ENCODE measurements at places on chromosomes 1 and 21. TPM values are rescaled to one million over a fixed set of nuclear protein-coding genes. Genes with fewer than 3 reads are reported as not detected.

- H3K4me3 ChIP-seq, result no peak overlapping the region
- no peaks in the 10 kb centered on the region for H3K27me3 ChIP-seq
- DNase-seq, result no peak
- no peaks in the 10 kb centered on the region for H3K36me3 ChIP-seq
- H3K27ac ChIP-seq, result no peak overlapping the region
These were observed 24.8 kb downstream of the CD101 start for GRCh38 chr1:117026361-117026760.

- H3K4me3 ChIP-seq, result no peak overlapping the region
- H3K36me3 ChIP-seq, result no peaks in the 10 kb centered on the region
- DNase-seq, result no peak
- H3K4me1 ChIP-seq, result no peaks in the 10 kb centered on the region
- no peak overlapping the region for H3K27ac ChIP-seq
These were observed 199.8 kb downstream of the USH2A start for GRCh38 chr1:216223486-216223885.

GRCh38 chr1:111571239-111571638 lies 48.4 kb upstream of the RAP1A start:
- H3K36me3 ChIP-seq, result no peaks in the 10 kb centered on the region
- no peak overlapping the region for H3K27ac ChIP-seq
- H3K4me1 ChIP-seq, result peaks cover 6% of the 10 kb centered on the region
- no peak for DNase-seq

Gene FCRLB
- 1.2 TPM for total RNA-seq

DNA sequence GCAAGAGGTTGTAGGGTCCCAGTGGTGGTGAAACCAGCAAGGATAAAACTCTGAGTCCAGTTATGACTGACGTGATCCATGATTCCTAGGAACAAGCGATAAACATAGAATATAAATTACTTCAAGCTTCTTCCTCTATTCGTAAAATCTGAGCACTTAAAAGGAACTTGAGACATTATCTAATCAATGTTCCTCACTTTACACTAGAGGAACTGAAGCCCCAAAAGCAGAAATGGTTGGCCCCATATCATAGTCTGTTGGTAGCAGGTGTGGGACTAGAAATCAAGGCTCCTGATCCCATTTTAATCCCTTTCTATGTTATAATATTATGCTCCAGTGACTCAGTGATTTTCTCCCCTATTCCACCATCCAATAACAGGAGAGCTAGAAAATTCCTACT lies 21.9 kb upstream of the MNDA start:
- H3K27ac ChIP-seq, result no peak overlapping the region
- no peaks in the 10 kb centered on the region for H3K27me3 ChIP-seq
- H3K36me3 ChIP-seq, result no peaks in the 10 kb centered on the region
- no peak overlapping the region for H3K4me3 ChIP-seq
- H3K4me1 ChIP-seq, result no peaks in the 10 kb centered on the region

- no peaks in the 10 kb centered on the region for H3K27me3 ChIP-seq
- peaks cover 67% of the 10 kb centered on the region for H3K4me1 ChIP-seq
- peak; percentile 93 for DNase-seq
- H3K4me3 ChIP-seq, result no peak overlapping the region
- peak overlapping the region; percentile 34 for H3K27ac ChIP-seq
- H3K36me3 ChIP-seq, result no peaks in the 10 kb centered on the region
These were observed 30.9 kb downstream of the SNAP47 start for GRCh38 chr1:227766015-227766634.

Gene PTPN14
- total RNA-seq, result 0.20 TPM

Gene KLHL21
- total RNA-seq, result 80.6 TPM

DNA sequence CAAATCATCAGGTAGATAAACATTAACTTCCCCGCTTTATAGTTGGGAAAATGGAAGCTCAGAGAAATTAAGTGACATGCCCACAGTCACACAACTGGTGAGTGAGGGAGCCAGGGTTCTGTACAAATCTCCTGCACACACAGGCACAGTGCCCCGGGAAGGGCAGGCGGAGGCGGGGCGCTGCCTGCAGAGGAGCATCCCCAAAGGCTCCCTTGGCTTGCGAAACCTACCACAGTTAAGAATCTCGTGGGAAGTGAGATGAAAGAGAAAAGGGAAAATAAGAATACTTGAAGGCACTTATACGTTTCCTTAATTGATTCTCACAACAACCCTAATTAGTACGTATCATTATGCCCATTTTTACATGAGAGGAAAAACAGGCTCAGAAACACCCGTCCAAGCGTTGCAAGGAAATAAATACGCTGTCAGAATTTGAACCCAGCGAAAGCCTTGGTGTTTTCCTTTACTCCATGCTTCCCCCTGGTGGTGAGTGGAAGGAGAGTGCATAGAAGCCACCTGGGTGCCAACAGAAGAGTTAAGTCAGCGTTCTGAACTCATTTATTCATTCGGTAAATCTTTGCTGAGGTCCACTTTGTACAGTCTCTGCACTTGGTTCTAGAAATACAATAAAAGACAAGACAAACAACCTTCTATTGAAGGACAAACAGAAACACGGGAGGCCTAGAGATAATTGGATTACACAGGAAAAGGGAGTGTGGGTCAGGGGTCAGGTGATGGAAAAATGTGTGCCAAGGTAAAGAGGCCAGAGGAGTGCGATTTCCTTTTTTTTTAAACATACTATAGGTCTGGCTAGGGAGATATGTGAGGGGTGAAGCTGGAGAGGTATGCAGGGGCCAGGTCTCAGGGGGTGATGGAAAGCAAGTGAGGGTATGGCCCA lies 28.4 kb downstream of the ACP6 start:
- no peaks in the 10 kb centered on the region for H3K27me3 ChIP-seq
- H3K4me1 ChIP-seq, result peaks cover 36% of the 10 kb centered on the region
- H3K27ac ChIP-seq, result no peak overlapping the region
- no peaks in the 10 kb centered on the region for H3K36me3 ChIP-seq
- peak; percentile 54 for DNase-seq
- no peak overlapping the region for H3K4me3 ChIP-seq

Gene AADACL3
- not detected for total RNA-seq

DNA sequence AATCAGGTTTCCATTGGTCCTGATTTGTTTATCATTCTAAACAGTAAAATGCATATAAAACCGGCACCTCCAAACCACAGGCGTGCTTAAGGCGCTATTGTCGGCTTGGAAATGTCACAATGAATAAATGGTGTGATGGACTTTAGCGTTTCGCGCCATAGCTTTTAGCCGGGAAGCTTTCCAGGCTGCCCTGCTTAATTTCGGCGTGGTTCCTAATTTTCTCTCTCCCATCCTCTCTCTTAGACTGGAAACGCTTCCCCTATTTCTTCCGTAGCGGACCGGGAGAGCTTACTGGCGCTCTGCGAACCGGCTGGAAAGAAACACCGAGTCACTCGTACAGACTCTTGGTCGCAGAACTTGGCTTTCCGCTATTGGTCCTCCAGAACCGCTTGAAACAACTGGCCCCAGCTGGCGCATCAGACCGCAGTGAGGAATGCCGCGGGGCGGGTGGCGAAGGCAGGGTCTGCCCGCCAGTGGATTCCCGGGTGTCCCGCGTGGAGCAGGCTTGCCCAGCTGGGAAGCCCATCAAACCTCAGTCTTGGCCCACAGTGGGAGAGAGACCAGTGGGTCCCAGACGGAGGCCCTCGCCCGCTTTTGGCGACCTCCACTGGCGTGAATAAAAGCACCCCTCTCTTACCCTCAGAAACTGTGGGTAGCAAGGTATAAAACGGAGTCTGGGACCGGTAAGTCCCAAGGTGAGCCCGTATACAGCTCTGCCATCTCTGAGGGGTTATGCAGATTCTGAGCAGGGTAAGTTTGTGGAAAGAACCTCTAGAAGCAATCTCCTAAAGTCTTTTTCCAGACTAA lies 4.0 kb upstream of the LHX8 start:
- H3K4me3 ChIP-seq, result no peak overlapping the region
- no peaks in the 10 kb centered on the region for H3K4me1 ChIP-seq
- no peak overlapping the region for H3K27ac ChIP-seq
- no peaks in the 10 kb centered on the region for H3K36me3 ChIP-seq
- peaks cover 31% of the 10 kb centered on the region for H3K27me3 ChIP-seq
